ENCODE measurements at places on chromosomes 12 and 14. TPM values are rescaled to one million over a fixed set of nuclear protein-coding genes. Genes with fewer than 3 reads are reported as not detected.

The KRT1 gene
- total RNA-seq: not detected

GRCh38 chr12:4435537-4435936 lies 10.1 kb downstream of the FGF6 start:
- no peaks in the 10 kb centered on the region for H3K4me1 ChIP-seq
- H3K36me3 ChIP-seq: no peaks in the 10 kb centered on the region
- no peak overlapping the region for H3K4me3 ChIP-seq
- H3K27me3 ChIP-seq: no peaks in the 10 kb centered on the region
- no peak for DNase-seq
- H3K27ac ChIP-seq: no peak overlapping the region

GRCh38 chr14:63343878-63344277 lies 25.1 kb upstream of the GPHB5 start:
- H3K36me3 ChIP-seq: no peaks in the 10 kb centered on the region
- H3K4me1 ChIP-seq: peaks cover 4% of the 10 kb centered on the region
- H3K27ac ChIP-seq: no peak overlapping the region
- no peak overlapping the region for H3K4me3 ChIP-seq

DNA sequence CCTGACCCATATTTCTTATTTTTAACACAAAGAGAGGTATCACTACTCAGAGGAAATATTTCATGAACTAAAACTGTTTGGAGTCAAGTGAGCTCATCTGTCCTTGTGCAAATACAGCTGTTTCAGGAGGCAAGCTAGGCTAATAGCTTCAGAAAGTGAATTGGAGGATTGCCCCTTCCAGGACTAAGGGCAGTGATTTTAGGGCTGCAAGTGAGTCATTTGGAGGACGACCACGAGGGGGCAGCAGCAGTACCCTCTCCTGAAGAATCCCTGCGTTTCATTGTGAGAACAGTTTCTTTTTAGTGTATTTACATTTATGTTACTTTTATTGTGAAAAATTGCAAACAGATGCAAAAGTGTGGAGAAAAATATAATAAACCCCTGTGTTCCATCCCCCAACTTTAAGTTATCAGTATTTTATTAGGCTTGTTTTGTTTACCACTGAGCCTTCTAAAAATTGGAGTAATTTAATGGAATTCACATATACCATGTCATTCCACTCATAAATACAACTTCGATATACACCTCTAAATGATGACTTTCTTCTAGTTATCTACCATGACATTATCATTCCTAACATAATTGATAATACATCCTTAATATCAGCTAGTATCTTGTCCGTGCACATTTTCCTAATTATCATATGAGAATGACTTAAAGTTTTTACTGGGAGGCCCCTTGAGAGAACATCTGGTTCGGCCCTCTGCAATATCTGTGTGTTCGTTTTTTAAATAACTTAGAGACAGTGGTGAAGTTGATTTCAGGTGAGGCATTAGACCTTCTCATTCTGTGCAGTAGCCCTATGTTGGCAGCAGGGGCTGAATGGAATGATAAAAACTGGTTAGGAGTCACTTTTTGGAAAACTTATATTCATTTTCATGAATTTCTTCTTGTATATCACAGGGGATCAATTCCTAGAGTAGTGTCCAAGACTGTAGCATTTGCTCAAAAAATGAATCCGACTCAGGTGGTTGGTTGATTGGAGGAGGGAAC lies 13.7 kb downstream of the FOXJ2 start:
- H3K27ac ChIP-seq: no peak overlapping the region
- peaks cover 38% of the 10 kb centered on the region for H3K36me3 ChIP-seq
- H3K27me3 ChIP-seq: no peaks in the 10 kb centered on the region
- H3K4me3 ChIP-seq: no peak overlapping the region
- no peaks in the 10 kb centered on the region for H3K4me1 ChIP-seq
- peak; percentile 40 for DNase-seq

DNA sequence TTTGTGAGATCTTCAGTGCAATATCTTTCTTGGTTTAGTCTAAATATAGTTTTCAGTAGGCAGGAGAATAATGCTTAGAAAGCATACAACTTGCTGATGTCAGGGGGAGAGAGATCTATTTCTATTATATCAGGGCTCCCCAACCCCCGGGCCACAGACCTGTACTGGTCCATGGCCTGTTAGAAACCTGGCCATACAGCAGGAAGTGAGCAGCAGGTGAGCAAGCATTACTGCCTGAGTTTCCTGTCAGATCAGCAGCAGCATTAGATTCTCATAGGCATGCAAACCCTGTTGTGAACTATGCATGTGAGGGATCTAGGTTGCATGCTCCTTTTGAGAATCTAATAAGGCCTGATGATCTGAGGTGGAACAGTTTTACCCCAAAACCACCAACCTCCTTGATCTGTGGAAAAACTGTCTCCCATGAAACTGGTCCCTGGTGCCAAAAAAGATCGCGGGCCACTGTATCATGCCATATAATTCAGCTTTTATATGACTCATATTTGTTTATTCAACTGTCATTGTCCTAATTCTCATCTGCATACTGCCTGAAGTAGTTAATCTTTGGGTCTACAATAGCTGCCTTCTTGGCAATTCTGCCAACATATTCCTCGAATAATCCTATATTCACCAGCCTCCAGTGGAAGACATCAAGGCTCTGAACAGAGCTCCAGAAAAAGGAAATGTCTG lies 163.6 kb upstream of the DYRK2 start:
- H3K4me1 ChIP-seq: no peaks in the 10 kb centered on the region
- no peaks in the 10 kb centered on the region for H3K36me3 ChIP-seq
- H3K27me3 ChIP-seq: no peaks in the 10 kb centered on the region
- DNase-seq: no peak
- H3K4me3 ChIP-seq: no peak overlapping the region

The AQP5 gene
- not detected for total RNA-seq

The INHBE gene
- 24.6 TPM for total RNA-seq

DNA sequence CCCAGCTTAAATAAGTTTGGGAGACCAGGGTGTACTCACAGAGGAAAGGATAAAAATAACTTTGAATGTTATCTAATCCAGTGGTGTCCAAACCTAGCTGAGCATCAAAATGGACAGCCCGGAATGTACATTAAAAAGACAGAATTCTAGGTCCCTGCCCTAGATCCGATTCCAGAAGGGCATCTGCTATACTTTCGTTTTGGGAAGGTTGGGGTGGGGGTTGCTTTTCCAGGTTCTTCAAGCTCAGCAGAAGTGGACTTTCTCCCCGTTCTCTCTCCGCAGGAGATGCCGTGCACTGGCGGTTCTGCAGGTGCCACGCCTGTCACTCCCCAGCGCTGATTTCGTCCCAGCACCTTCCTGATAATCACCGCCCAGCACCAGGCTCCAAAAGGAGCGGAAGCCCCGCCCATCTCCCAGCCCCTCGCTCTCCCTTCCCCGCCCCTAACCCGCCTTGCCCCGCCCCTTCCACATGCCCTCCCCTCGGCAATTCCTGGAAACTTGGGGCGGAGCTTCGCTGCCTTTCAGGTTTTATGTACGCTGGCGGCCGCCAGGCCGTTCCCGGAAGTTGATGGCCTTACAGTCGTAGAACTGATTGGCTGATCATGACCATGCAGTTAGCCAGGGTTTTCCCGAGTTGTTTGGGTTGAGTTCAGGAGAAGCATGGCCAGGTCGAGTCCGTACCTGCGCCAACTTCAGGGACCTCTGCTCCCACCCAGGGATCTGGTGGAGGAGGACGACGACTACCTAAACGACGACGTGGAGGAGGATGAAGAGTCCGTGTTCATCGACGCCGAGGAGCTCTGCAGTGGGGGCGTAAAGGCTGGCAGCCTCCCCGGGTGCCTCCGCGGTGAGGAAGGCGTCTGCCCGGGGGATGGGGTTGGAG lies at the start of gene HELB:
HELB (plus strand) TSS at position 550 of the 883 bp plus-strand sequence; CDS start at position 661, 111 bp downstream.
- no peaks in the 10 kb centered on the region for H3K36me3 ChIP-seq
- H3K27ac ChIP-seq: peak within 1 kb of the TSS; percentile 49
- peak within 1 kb of the TSS; percentile 89 for H3K4me3 ChIP-seq

- DNase-seq: no peak
- no peaks in the 10 kb centered on the region for H3K36me3 ChIP-seq
- no peaks in the 10 kb centered on the region for H3K27me3 ChIP-seq
- no peak overlapping the region for H3K27ac ChIP-seq
- H3K4me1 ChIP-seq: no peaks in the 10 kb centered on the region
These were observed 1.8 kb downstream of the CPNE8 start for GRCh38 chr12:38903596-38903995.

DNA sequence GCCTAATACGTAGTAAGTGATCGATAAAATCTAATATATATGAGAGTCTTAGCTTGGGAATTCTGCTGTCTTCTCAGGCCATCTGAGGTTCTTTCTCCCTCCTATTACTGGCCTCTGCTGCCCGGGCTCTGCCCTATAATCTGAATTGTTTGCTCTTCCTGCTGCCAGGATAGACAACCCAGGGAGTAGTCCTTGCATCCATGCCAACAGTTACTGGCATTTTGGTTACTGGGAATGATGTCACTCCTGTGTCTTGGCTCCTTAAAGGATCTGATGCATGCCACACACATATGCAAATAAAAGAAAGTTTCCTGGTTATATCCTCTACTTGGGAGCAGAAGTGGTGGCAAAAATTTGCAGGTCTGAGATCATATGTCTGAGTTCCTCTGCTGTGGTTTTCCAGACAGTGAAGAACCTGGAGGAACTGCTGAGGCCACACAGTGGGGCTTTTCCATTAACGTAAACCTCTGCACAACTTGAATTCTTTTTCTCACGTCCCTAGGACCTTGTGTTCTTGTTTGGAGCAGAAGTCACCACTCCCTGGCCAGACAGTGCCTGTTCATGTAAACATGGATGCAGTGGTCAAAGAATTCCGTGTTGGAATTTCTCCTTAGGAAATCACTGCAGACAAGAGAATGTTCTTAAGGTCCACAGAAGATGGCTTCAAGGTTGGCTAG lies 320.6 kb upstream of the TBX3 start:
- H3K27ac ChIP-seq: no peak overlapping the region
- H3K4me3 ChIP-seq: no peak overlapping the region
- no peaks in the 10 kb centered on the region for H3K36me3 ChIP-seq
- no peak for DNase-seq
- H3K4me1 ChIP-seq: no peaks in the 10 kb centered on the region
